ENCODE measurements at places on chromosomes 2 and 18. TPM values are rescaled to one million over a fixed set of nuclear protein-coding genes. Genes with fewer than 3 reads are reported as not detected.

GRCh38 chr2:3203497-3204019, 174.1 kb downstream of the EIPR1 start:
- H3K4me1 ChIP-seq = peaks cover 8% of the 10 kb centered on the region
- no peak for DNase-seq
- H3K4me3 ChIP-seq = no peak overlapping the region
- H3K36me3 ChIP-seq = peaks cover 18% of the 10 kb centered on the region
- H3K27me3 ChIP-seq = no peaks in the 10 kb centered on the region

GRCh38 chr2:33021542-33022227, 74.9 kb downstream of the LTBP1 start:
- DNase-seq = no peak
- H3K36me3 ChIP-seq = no peaks in the 10 kb centered on the region
- H3K4me1 ChIP-seq = no peaks in the 10 kb centered on the region
- H3K4me3 ChIP-seq = no peak overlapping the region

DNA sequence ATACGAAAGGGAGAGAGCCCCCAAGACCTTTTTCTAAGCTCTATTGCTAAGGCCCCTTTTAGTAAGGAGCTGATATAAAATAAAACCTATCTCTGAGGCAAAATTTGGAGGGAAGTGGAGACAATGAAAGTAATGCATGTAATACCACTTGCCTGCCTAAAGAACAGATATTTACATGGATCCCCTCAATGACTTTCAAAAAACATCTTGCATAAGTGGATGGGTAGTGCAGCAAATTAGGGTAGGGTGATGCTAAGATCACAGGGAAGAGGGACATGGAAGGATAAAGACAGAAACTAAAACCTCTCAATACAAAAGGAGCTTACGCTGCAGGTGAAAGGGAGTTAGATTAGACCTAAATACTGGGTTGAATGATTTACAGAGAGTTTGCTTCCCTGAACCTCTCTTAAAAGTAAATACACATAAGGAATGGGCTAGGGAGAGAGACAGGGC, 1.1 kb downstream of the ZNF513 start:
- peaks cover 29% of the 10 kb centered on the region for H3K4me1 ChIP-seq
- H3K27me3 ChIP-seq = no peaks in the 10 kb centered on the region

DNA sequence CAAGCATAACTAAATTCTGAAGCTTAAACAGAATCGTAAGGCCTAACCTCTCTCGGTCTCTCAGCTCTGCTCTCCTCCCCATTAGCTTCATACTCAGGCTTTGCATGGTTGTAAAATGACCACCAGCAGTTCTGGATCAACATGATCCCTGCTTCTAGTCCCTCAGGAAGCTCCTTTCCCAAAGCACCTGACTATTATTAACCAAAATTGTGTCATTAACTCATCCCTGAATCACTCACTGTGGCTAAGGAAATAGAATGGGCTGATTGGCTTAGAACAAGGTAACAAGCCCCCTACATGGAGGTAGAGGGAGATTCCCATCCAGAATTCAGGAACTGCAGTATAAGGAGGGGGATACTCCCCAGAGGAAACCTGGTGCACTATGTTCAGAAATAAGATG, 448.3 kb downstream of the ARHGAP15 start:
- peaks cover 21% of the 10 kb centered on the region for H3K36me3 ChIP-seq
- H3K4me3 ChIP-seq = no peak overlapping the region
- peaks cover 21% of the 10 kb centered on the region for H3K4me1 ChIP-seq
- DNase-seq = no peak
- H3K27me3 ChIP-seq = no peaks in the 10 kb centered on the region

The CCL20 gene
- total RNA-seq = 16.2 TPM

GRCh38 chr2:56017784-56018183, 94.2 kb upstream of the EFEMP1 start:
- no peak overlapping the region for H3K27ac ChIP-seq
- H3K4me3 ChIP-seq = no peak overlapping the region
- no peaks in the 10 kb centered on the region for H3K27me3 ChIP-seq

DNA sequence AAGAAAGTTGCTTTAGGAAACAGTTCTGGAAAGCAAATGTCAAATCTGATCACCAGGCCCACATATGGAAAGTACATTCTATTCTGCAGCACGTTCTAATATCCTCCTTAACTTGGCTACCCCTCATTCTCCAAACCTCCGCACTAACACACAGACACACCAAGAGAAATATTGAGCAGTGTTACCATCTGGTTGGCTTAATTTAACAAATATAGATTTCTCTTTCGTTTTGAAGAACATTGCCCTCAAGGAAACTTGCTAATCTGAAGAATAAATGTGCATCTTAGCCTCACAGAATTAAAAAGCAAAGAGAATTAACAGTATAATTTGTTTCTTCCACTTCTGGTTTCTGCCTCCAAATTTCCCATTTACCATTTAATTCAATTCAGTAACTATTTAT, 72.8 kb upstream of the TTC39C start:
- H3K36me3 ChIP-seq = no peaks in the 10 kb centered on the region
- DNase-seq = no peak
- H3K4me3 ChIP-seq = no peak overlapping the region
- H3K27ac ChIP-seq = no peak overlapping the region
- H3K4me1 ChIP-seq = peaks cover 43% of the 10 kb centered on the region

The LTBP1 gene
- 0.14 TPM for total RNA-seq

DNA sequence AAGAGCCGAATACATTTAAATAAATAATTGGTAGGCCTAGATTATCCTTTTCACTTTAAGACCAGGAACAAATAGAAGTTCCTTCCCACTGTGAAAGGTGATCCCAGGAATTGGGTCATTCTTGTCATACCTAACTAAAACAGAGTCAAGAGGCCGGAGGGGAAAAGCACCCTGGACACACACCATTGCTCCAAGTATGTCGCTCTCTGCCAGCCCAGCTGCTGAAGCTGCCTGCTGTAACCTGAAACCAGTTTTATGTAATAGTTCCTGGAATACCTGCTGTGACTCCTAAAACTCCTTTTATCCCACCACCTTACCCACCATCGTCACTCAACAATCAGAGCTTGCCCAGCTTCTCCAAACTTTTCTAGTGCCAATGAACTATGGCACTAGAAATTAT, 217.1 kb downstream of the PTPRM start:
- H3K27me3 ChIP-seq = peaks cover 5% of the 10 kb centered on the region
- H3K27ac ChIP-seq = no peak overlapping the region
- H3K4me3 ChIP-seq = no peak overlapping the region
- H3K4me1 ChIP-seq = peaks cover under 1% of the 10 kb centered on the region

- no peaks in the 10 kb centered on the region for H3K27me3 ChIP-seq
- DNase-seq = no peak
- no peak overlapping the region for H3K4me3 ChIP-seq
- no peak overlapping the region for H3K27ac ChIP-seq
- peaks cover 3% of the 10 kb centered on the region for H3K4me1 ChIP-seq
These were observed 185.8 kb upstream of the ID2 start for GRCh38 chr2:8496079-8496478.

The LDAH gene
- total RNA-seq = 32.8 TPM

DNA sequence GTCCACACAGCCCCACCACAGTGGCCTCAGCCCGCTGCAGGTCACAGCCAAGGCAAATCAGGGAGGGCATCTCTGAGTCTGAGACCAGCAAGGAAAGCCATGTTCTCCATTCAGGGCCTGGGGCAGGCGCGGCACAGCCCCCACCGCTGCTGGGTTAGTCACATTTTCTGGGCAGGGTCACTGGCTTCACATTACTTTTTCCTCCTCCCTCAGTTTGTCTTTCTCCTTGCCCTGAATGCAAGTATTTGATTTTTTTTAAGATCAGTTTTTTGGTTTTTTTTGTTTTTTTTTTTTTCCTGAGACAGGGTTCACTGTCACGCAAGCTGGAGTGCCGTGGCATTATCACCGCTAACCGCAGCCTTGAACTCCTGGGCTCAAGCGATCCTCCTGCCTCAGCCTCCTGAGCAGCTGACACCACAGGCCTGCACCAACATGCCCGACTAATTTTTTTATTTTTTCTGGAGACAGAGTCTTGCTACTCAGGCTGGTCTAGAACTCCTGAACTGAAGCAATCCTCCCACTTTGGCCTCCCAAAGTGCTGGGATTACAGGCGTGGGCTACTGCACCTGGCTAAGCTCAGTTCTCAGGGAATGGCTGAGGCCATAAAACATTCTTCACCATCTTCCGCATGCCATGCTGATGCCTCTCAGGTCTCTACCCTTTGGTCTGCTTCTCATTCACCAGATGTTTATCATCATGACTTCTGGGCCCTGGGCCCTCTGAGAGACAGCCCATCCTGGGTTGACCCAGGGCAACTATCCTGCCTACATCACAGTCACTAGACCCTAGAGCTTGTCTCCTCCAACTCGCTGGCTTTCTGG, 628 bp upstream of the CAPG start:
- H3K4me3 ChIP-seq = peak overlapping the region; percentile 60
- H3K27me3 ChIP-seq = no peaks in the 10 kb centered on the region
- H3K27ac ChIP-seq = no peak overlapping the region
- H3K36me3 ChIP-seq = no peaks in the 10 kb centered on the region

The SMIM21 gene
- total RNA-seq = not detected

The POU3F3 gene
- total RNA-seq = not detected

The TAF4B gene
- total RNA-seq = 18.7 TPM

DNA sequence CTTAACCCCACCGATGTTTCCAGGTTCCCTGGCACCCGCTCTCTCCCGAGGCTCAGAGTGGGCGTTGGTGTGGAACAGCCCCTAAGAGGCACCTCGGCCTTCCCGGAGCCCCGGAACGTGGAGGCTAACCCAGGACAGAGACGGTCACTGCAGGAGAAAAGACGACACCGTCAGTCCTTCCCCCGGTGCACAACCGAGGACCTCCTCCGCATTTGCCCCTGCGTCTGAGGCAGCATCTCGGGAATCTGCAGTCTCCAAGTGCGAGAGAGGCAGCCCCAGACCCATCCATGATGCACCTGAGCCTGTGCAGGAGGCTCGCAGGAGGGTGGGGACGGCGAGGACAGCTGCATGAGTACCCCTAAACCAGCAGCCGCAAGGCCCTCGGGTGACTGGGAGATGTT, 204.9 kb upstream of the SALL3 start:
- no peak for DNase-seq
- H3K4me1 ChIP-seq = no peaks in the 10 kb centered on the region
- H3K36me3 ChIP-seq = no peaks in the 10 kb centered on the region
- no peak overlapping the region for H3K27ac ChIP-seq
- H3K4me3 ChIP-seq = no peak overlapping the region

DNA sequence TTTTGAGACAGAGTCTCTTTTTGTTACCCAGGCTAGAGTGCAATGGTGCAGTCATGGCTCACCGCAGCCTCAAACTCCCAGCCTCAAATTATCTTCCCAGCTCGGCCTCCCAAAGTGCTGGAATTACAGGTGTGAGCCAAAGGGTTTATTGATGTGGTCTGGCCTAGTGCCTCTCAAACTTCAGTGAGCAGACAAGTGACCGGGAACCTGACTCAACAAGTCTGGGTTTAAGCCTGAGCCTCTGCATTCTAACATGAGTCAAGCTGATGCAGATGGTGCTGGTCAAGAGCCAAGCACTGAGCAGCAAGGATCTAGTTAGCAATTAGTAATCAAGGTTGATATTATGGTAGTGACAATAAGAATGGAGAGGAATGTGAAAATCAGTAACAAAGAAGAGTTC, 21.3 kb downstream of the CDK15 start:
- peaks cover 5% of the 10 kb centered on the region for H3K27me3 ChIP-seq
- H3K4me1 ChIP-seq = no peaks in the 10 kb centered on the region
- no peak overlapping the region for H3K4me3 ChIP-seq
- no peak for DNase-seq
- H3K27ac ChIP-seq = no peak overlapping the region
- no peaks in the 10 kb centered on the region for H3K36me3 ChIP-seq

- no peaks in the 10 kb centered on the region for H3K27me3 ChIP-seq
- DNase-seq = no peak
- H3K27ac ChIP-seq = no peak overlapping the region
- H3K36me3 ChIP-seq = no peaks in the 10 kb centered on the region
- H3K4me3 ChIP-seq = no peak overlapping the region
These were observed 57.0 kb upstream of the AFF3 start for GRCh38 chr2:100199421-100199820.

GRCh38 chr2:105294844-105295481, 34.6 kb downstream of the TGFBRAP1 start:
- peaks cover 43% of the 10 kb centered on the region for H3K36me3 ChIP-seq
- no peaks in the 10 kb centered on the region for H3K27me3 ChIP-seq
- no peak overlapping the region for H3K4me3 ChIP-seq
- peak; percentile 63 for DNase-seq
- peak overlapping the region; percentile 24 for H3K27ac ChIP-seq

GRCh38 chr2:132662732-132663131, 7.3 kb downstream of the LYPD1 start:
- no peak for DNase-seq
- H3K36me3 ChIP-seq = no peaks in the 10 kb centered on the region
- no peak overlapping the region for H3K27ac ChIP-seq
- H3K4me1 ChIP-seq = no peaks in the 10 kb centered on the region
- H3K4me3 ChIP-seq = no peak overlapping the region
- peaks cover 11% of the 10 kb centered on the region for H3K27me3 ChIP-seq

DNA sequence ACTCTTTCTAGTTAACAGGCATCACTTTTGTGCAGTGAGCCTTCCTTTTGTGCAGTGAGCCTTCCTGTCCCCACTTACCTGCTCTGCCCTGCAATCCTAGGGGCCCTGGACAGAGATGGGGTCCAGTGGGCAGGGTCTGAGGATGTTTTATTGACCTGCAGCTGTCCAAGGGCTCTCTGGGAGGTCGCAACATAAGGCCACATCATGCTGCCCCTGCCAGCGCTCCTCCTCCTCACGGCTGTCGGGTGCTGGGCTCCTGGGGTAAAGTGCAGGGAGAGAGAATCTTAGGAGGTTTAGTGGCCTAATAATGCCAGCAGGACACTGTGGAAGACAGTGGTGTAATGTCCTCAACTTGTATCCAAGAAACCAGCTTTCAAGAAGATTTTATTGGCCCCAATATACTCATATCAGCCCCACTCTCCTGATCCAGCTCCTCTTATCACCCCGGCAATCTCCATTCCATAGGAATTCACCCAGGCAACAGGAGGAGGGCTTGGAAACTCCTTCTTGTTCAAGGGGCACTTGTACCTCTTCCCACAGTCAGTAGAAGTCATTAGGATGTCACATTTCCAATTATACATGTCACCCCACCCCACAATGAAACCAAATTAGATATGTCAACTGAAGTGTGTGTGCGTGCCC, 41.9 kb upstream of the ASB18 start:
- H3K4me1 ChIP-seq = no peaks in the 10 kb centered on the region
- H3K27me3 ChIP-seq = peaks cover 8% of the 10 kb centered on the region
- no peak overlapping the region for H3K27ac ChIP-seq
- H3K36me3 ChIP-seq = no peaks in the 10 kb centered on the region

All from activated CD4-positive, alpha-beta T cell treated with anti-CD3 and anti-CD28 coated beads for 36 hours (primary cell).